Activated naive CD8-positive, alpha-beta T cell treated with anti-CD3 and anti-CD28 coated beads, Interleukin-2, amount 10 ng/mL, durations not matched to agents 7 days and 5 days (primary cell): ENCODE measurements at places on chromosomes 7 and 10. TPM values are rescaled to one million over a fixed set of nuclear protein-coding genes. Genes with fewer than 3 reads are reported as not detected.

The ADCY1 gene
- 0.14 TPM for total RNA-seq

The SLC16A12 gene
- not detected for total RNA-seq

The MKI67 gene
- 256 TPM for total RNA-seq

The SP8 gene
- total RNA-seq = not detected

The TMEM225B gene
- total RNA-seq = 2.3 TPM

The CHRM2 gene
- total RNA-seq = not detected

DNA sequence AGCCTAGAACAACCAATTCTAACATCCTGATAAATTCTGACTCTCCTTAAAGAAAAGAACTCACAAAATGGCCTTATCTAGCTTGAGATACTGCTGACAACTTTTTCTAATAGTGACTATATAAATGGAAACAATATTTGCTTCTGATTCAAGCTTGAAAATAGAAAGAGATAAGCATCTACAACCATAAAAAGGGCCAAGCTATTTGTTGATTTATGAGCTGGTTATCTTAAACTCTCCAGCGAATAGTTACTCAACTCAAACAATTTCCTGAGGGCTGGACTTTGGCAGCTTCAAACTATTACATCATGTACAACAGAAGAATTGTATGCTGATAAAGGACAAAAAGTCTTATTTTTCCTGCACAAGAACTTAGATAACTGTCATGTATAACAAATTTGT is 4.6 kb downstream of the USP54 start:
- DNase-seq = no peak

DNA sequence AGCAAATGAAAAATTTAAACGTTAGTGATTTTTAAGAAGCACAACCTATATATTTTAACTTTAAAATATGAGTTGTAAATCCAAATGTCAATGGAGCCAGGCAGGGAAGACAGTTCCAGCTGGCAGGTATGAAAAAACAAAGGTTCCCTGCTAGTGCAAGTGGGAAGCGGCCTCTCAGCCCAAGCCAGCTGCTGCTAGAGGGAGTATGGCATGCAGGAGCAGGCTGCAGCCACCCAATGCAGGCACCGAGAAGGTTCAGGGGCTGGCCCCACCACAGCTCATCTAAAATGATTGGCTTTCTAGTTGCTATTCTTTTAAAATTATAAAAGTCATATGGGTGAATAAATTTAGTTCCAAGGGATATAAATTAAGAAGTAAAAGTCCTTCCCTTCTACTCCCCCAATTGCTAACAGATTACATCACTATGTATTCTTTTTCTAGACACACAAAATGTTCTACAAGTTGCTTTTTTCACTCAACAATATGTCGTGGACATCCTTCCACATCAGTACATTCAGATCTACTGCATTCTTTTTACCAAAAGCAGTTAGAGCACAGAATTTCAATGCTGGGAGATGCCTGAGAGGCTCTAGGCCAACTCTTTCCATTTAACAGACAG is 69.3 kb downstream of the SGMS1 start:
- no peak for DNase-seq

- no peak for DNase-seq
Observed at GRCh38 chr10:71971769-71972555, 7.8 kb downstream of the CHST3 start.

- no peak for DNase-seq
Observed at GRCh38 chr10:31129271-31129670, 97.6 kb upstream of the ZNF438 start.

DNA sequence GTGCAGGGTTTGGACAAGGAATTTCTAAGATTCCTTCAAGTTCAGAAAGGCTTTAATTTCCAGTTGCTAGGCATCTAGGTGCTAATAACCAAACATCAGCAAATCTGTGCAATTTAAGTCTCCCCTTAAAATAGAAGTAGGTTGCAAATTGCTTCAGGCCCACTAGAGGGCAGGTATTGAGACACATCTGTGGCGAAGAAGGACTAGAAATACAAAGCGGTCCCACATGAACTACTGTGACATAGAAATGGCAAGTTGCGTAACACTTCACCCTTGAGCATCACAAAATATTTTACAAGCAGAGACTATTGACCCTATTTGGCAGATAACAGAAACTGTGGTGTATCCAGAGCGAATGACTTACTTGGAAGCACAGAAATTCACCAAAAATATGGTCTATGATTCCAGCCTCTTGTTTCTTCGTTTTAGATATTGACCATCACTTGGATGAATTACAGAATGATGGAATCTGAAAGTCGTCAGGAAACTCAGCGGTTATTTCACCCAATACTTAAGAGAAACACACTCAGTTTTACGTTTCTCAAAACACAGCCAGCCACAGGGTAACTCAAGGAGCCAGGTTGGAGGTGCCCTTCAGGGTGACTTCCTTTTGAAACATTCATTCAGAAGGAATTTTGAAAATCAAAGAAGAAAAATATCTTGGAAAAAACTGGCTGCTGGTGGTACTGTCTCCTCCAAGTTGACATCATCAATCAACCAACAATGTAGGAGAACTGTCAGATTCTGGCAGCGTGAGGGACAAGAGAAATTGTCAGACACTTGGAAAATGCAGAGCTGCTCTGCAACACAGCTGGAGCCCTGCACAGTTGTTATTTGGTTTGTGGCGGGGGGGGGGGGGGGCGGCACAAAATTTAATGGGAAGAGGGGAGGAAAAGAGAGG is 256.3 kb upstream of the MINDY3 start:
- no peak for DNase-seq

DNA sequence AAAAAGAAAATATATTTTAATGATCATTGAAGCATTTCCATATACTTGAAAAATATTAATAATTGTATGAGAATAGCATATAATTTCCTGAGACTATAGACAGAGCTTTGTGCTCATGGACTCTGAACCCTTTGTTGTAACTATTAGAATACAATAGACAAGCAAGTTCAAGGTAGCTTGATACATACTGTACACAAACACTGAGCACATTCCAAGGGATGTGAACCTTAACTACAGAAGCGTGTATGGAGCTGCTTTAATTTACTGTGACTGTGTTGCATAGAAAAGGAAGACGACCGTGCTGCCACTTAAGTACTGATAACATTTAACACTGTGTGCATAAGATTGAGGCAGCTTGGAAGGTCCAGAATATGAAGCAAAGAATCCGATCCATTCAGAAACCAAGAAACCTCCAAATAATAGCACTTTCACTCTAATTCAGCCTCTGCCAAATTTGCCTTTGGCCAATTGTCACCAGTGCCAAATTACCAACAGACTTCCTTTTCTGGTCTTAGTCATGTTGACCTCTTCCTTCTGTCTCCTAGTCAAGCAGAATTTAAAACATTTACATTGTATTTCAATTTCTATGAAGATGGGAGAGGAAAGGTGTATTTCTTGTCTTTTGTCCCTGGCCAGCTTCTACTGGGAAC is 566.1 kb upstream of the GALNT17 start:
- DNase-seq = no peak

GRCh38 chr7:116138202-116138801 is 72.0 kb upstream of the TES start:
- DNase-seq = no peak

DNA sequence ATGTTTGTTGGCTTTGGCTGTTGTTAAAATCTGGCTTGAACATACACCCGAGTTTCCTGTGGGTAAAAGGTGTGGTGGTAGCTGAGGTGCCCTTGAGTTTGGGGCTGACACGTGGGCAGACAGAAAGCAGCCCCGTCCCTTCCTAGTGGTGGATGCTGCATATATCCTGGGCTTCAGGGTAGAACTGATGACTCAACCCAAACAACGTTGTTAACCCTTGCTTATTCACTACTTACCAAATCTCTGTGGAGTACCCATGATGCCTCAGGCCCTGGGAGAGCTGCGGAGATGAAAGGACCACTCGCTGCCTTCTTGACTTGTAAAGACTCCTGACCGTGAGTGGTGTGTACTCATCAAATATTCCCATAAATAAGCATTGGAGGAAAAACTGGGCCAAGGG is 245.1 kb downstream of the RAB11FIP2 start:
- no peak for DNase-seq
